GM13977 (cell line): ENCODE measurements at places on chromosomes 6 and 20.

GRCh38 chr6:107750176-107750797 lies 73.8 kb downstream of the SCML4 start:
- DNase-seq = no peak

DNA sequence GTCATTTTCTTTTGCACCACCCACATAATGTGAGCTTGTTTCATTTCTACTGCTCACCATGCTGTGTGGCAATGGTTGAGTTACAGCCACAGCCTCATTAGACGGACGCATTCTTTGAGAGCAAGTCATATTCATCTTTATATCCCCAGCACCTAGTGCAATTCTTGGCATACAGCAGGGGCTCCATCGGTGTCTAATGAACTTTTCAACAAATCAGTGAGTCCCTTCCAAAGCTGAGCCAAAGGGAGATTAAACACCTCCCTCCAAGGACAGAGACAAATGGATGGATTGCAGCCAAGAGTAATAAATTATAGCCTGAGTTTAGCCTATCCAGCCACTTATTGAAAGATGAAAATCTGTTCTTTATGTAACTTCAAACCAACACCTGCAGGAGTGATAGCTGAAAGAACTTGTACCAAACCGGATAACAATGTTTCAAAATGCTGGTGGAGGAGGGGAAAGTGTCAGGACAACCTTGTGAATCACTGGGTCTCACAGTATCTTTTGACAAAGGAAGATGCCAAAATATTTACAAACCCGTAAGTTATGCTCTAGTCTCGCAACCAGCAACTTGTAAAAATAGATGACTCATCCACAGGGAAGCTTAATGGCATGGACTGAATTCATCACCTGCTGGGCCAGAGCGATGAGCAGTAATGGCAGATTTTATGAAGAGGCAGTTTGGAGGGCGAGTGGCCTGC lies 139.0 kb downstream of the PXDC1 start:
- DNase-seq = no peak

DNA sequence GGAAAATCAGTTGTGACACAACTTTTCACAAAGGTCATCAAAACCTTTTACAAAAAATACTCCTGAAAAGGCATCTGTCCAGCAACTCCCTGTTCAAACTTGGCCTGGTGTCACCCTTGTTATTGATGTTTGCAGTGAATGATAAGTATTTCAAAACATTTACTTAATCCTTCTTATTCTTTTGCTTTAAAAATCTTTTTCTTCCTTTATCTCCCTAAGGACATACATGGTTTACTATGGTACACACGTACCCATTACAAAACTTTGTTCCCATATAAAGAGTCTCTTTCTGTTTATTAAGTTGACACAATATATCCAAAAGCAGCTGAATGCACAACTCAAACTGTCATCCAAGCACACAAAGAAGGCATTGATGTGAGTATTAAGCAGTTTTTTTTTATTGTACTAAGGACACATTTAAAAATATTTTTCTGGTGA lies 17.5 kb downstream of the GSTA2 start:
- DNase-seq = no peak

- no peak for DNase-seq
Observed at GRCh38 chr6:99514089-99514488, 1.1 kb downstream of the USP45 start.
